ENCODE measurements at places on chromosomes 2 and 18. TPM values are rescaled to one million over a fixed set of nuclear protein-coding genes. Genes with fewer than 3 reads are reported as not detected.

DNA sequence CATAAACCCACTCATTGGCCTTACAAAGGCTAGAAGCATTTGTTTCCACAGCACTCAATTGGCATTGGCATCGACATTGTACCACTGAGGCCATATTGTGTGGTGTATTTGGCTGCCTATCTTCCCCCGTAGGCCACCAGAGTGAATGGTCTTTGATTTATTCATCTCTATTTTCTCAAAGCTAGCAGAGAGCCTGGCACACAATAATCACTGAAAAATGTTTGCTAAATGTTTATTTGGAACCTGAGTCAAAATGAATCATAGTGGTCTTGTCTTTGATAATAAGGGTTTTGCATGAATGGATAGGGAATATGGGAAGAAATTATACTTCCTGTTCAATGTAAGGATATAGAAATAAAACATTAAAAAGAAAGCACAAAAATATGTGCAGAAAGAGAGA lies 107.3 kb upstream of the SLC8A1 start:
- DNase-seq: no peak

DNA sequence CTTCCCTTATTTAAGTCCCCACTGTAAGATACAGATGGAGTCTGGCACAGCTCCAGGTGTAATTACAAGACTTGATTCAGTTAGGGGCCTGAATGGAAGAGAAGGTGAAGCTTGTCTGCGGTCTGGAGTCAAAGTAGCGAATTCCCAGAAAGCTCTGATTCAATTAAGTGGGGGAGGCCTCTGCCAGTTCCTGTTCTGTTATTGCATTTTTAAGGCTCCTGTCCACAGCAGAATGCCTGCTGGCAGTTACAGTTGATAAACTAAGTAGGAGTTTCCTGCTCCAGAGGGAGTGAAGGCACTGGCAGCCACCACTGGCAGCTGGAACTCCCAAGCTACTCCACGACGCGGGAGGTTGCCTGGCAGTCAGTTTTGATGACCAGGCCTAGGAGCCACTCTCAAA lies 181.1 kb downstream of the SOCS6 start:
- no peak for DNase-seq

DNA sequence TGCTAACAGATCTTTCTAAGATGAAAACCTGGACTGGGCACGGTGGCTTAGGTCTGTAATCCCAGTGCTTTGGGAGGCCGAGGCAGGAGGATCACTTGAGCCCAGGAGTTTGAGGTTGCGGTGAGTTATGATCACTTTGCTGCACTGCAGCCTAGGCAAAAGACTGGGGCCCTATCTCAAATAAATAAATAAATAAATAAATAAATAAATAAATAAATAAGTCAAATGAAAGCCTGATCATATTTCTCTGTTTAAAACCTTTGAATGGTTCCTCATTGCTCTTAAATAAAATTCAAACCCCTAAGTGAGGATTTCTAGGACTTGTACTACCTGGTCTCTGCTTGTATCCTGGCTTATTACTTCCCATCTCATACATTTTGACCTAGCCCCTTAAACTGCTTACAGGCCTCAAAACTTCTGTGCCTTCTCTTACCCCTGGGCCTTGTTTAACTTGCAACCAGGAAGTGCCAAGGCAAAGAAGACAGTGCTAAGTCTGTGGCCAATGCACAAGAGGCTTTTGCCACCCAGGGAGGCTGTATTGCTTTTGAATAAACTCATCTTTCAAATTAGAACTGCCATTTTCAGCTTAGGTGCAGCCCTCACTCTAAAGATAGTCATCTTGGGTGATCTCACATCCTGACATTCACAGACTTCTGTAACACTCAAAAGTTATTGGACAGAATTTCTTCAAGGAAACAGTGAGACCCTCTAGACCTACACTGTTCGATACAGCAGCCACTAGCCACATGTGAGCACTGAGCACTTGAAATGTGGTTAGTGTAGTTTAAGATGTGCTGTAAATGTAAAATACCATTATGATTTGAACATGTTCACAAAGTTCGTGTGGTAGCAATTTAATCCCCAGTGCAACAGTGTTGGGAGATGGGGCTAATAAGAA lies 73.7 kb downstream of the POLE4 start:
- no peak for DNase-seq

GRCh38 chr2:64014628-64015027 lies 4.6 kb downstream of the VPS54 start:
- no peak for DNase-seq

DNA sequence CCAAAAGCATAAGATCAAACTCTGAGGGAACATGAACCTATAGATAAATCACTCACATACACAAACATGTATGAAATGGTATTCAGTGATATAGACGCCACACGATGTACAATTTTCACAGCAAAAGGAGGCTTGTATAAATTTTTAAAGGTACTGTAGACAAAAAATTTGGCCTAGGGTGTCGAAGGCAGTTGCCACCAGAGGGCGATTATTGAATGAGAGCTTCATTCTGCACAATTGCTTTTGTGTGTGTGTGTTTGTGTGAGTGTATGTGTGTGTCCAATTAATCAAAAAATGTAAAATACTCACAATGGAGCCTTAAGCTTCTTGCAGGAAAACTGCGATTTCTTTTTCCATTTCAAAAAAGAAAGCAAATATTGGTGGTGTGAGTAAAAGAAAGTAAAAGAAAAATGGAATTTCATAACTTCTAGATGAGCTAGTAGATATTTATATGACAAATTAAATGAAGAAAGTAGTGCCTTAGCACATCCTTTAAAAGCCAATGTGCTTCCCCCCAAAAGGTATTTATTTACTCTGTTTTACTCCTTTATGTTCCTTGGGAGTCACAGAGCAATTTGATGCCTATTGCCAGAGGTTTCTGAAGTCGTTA lies 800.1 kb downstream of the SATB2 start:
- no peak for DNase-seq

DNA sequence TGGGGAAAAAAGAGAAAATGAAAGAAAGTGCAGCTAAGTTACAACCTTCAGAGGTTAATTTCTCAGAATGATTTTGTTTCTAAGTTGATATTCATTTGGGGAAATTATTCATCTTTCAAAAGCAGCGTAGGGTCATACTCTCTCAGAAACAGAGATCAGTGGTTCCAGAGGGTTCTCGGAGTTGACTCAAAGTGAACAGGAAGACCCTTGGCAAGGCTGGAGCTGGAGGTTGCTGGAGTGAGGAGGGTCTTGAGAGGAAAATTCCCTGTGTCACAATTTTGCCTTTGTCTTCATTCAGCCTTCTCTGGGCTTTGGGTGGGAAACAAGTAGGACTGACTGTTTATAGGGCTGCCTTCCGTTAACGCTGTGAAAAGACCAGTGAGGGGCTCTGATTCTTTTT lies 168.2 kb downstream of the ICOS start:
- no peak for DNase-seq

GRCh38 chr2:69514406-69514805 lies 77.2 kb upstream of the NFU1 start:
- no peak for DNase-seq

DNA sequence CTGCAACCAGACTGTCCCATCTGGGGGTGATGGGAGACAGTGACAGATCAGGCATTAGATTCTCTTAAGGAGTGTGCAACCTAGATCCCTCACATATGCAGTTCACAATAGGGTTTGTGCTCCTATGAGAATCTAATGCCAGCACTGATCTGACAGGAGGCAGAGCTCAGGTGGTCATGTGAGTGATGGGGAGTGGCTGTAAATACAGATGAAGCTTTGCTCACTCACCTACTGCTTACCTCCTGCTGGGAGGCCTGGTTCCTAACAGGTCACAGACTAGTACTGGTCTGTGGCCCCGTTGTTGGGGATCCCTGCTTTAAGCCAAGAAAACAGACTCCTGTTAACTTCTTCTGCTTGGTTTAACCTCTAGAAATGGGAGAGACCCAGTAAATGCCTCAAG lies 3.2 kb downstream of the CYP27A1 start:
- no peak for DNase-seq

- DNase-seq: no peak
Measured at GRCh38 chr2:118224895-118225311, 136.6 kb downstream of the INSIG2 start.

DNA sequence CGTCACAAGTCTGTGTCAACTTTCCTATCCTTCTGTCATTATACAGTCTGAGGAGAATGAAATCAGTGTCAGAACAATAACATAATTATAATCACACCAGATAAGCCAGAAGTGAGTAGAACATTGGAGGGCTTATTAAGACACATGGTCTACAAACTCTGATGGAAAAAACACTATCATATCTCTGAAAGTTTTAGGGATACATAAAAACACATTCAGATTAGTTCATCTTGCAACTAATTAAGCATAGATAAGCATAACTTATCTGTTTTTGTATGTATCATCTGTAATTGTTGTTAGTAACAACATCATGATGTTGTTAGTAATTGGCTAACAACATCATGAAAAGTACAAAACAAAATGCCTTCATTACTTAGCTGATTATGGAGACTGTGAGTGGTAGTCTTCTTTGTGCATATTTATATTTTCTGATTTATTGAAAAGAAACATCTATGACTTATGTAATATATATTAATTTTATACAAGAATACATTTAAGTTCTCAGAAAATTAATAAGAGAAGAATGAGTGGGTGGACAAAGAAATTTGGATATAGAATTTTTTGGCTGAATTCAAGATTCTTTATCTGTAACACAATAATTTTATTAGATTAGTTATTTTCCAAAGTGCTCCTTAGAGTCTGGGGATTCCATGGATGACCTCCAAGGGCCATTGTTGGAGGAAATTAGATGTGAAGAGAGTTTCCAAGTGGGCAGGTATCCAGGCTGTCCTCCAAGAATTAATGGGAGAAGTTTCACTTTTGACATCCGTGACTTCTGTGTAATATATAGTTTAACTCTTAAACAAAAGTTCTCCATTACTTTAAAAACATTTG lies 16.9 kb upstream of the CCDC102B start:
- no peak for DNase-seq

- no peak for DNase-seq
Measured at GRCh38 chr2:165162466-165162865, 41.4 kb downstream of the SCN3A start.

DNA sequence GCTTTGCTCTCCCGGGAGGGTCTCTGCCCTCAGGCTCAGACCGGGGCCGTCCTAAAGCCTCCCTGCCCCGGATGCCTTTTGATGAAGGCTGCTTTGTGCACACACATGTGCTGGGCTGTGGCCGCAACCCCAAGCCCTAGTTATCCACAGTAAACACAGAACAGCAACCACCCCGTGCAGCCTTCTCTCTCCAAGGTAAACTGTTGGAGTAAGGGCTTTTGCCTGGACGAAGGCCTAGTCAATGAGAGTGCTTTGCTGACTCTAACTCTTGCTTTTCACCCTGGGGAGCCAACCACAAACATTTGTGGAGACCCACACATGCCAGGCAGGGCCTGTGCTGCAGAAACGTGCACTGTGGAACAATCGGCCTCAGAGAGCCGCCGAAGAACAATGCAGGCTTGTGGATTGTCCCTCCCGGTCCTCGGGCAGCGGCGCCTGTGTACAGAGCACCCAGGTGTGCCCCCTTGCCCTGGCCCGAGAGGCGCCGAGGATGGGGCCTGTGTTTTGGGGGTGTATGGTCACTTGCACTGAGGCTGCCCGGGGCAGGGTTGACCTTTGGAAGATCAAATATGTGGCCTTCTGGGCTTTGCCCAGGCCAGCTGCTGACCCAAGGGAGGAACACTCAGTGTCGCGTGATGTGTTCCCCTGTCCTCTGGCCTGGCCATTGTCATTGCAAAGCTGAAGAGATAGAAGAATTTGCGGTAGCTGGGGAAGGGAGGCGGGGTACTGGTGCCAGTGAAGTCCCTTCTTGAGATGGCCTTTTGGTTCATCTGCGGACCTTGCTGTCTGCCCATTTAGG lies 37.0 kb downstream of the CTIF start:
- DNase-seq: no peak

DNA sequence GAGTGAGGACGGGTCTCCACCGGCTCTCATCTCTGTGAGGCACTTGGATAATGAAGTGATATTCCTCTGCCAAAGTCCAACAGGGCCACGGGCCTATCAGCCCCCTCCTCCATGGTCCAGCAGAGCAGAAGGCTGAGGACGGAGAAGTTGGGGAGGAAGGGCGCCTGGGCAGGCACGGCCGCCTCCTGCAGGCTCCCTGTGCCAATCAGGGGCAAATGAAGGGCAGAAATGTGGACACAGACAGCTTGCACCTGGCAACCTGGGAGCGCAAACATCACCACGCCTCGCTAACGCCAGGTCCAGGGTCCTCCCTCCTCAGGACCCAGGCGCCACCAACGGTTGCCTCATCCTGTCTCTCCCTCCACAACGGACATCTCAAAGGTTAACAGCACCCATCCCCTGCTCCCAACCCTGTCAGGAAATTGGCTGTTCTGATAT lies 24.3 kb downstream of the SMAD7 start:
- no peak for DNase-seq

The RND3 gene
- total RNA-seq: 46.9 TPM

The DYNAP gene
- not detected for total RNA-seq

The MORN2 gene
- total RNA-seq: 12.6 TPM

The TNP1 gene
- not detected for total RNA-seq

The MALL gene
- 19.6 TPM for total RNA-seq

The MC4R gene
- not detected for total RNA-seq

The NR4A2 gene
- total RNA-seq: 1.1 TPM

The NTSR2 gene
- total RNA-seq: not detected

The HOXD11 gene
- not detected for total RNA-seq

The BOLL gene
- not detected for total RNA-seq

The BUB1 gene
- total RNA-seq: 0.83 TPM

The OXER1 gene
- total RNA-seq: 0.94 TPM

Data from cardiac septum (tissue), 1 donor.